Neural crest cell (in vitro differentiated cells): ENCODE measurements at places on chromosomes 5 and 9.

- DNase-seq, result no peak
Observed at GRCh38 chr5:118726891-118727290, 261.5 kb downstream of the DTWD2 start.

DNA sequence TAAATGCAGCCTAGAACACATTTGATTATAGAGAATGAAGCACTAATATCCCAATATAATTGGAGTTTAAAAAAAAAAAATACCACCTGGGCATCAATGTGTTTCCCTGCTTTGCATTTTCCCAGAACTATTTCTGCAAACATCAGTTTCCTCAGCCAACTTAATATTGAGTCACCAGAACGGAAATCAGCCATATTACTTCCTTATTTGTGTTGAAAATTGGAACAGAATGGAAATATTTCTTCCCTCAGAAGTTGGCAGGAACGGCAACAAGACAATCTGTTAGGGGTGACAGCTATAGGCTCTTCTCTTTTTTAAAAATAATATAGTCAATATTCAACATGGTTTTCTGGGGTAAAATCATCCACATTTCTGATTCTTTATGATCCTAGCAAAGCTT, 4.0 kb downstream of the MFAP3 start:
- DNase-seq, result no peak

GRCh38 chr5:41527201-41527779, 16.9 kb upstream of the PLCXD3 start:
- DNase-seq, result no peak

GRCh38 chr5:171158581-171158980, 150.5 kb upstream of the TLX3 start:
- DNase-seq, result no peak

- DNase-seq, result no peak
Observed at GRCh38 chr9:69097923-69098593, 62.5 kb downstream of the FXN start.

DNA sequence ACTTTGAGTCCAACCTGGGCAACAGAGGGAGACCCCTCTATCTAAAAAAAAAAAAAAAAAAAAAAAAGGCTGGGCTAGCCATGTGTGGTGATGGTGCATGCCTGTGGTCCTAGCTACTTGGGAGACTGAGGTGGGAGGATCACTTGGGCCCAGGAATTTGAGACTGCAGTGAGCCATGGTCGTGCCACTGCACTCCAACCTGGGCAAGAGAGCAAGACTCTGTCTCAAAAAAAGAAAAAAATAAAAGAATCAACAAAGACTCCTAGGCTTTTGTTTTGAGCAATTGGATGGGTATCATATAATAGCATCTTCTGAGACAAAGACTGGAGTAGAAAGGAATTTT, 481.7 kb upstream of the PAPPA start:
- DNase-seq, result no peak

DNA sequence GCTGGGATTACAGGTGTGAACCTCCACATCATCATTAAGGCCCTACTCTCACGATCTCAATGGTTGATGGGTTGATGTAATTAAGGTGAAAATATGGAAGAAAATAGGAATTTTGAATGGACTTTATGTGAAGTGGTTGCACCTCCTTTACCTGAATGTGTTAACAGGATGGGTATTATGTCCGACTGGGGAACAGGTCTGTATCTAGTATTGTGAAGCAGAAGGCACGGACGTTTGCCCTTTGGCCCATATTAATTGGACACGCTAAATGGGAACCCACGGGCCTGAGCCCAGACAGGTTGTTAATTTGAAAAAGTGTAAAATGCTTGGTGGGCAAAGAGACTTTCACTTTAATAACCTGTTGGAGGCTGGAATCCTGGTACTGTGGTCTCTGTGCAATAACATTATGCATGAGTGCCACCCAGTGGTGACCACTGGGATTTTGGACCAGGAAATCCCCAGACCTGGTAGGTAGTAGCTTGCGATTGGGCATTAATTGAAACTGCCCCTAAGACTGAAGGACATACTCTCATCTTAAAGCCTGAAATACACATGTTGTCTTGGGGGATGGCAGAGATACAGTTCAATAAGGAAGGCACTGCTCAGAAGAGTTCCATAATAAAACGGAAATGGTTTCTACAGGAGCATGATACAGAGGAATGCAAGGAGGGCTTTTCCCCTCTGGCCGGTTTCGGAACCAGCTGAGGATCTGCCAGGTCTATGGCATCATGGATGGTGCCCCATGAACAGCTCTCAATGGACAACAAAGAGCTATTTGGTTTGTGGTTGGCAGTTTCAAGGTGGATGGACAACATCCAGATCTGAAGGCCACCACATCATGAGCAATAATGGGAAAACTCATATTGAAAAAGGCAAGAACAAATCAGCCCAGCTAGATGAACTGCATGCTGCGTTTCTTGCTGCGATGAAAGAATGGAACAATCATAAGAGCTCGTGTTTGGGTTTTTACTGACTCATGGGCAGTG, 26.2 kb upstream of the BICD2 start:
- DNase-seq, result peak; percentile 81

GRCh38 chr9:5910413-5911057, 19.8 kb downstream of the MLANA start:
- DNase-seq, result no peak

DNA sequence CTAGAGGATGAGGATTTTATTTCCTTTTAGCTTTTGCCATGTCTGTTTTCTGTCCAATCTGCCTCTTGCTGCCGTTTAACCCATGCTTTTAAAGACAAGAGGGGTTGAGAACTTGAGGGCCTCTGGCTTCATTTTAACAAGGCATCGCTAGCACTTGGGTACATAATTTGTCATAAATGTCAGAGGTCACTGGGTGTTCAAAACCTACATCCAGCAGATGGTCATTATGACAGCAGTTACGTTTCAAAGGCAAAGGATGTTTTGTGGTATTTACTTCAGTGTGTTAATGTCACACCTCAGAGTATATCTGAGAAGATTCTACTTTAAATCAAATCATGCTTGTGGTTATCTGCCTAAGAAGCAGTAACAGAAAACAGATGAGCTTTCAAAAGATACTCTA, 918.3 kb downstream of the NR2F1-AS1 start:
- no peak for DNase-seq

DNA sequence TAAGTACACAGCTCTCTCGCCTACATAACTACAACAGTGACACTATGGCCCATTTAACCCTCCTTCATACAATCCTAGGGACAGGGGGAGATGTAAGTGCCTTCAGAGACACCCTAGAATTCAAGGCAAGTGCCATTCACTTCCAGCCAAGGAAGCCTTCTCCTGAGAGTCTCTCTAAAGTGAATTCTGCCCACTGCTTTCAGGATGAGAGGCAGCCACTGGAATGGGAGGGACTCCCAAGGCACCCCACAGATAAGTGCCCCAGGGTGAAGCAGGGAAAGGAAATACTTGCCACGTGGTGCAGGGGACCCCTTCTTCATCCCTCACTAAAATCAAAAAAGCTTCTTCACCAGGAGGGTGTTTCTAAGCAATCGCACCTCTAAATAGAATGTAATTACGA, 283.7 kb downstream of the ZNF608 start:
- DNase-seq, result no peak

DNA sequence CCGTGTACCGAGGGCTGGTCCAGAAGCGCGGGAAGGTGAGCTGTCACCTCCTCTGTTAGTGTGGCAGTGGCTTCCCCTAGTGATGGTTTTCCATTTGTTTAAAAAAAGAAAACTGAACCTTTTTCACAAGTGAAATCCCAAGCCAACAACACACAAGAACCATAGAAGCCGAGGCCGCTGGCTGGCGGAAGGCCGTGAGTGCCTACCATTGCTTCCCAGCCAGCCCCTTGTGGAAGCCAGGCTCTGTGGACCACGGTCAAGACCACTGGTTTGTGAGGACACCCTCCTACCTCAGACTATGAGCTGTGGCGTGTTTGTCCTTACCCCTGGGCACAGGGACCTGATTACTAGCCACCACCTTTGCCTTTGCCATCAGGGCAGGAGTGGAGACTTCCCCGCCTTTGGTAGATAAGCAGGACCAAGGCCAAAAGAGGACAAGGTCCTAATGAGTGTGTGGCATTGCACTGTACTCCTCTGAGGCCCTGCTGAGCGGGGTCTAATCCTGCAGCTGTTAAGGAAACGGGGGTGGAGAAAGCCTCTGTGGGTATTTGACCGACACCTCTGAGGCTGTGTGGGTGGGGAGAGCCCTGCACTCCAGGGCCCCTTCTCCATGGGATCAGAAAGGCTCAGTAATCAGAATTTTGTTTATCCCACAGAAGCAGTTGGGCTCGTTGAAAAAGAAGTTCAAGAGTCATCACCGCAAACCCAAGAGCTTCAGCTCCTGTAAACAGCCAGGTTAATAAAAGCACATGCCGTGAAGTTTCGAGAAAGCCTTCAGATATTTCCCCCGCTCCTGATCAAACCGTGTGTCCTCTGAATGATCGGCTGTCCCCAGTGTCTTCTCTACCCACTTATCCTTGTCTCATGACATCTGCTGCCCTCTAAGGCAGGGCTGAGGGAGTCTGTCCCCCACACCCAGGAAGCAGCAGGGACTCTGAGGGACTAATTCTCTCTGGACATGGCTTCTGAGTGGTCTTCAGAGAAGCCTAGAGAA, 4.3 kb downstream of the SURF2 start:
- DNase-seq, result no peak

GRCh38 chr5:150321784-150322183, 19.1 kb upstream of the ARSI start:
- no peak for DNase-seq
